ENCODE measurements at places on chromosomes 1 and 21.
A peak's percentile ranks its signal among the peaks of the same experiment; 100 is the strongest.

GRCh38 chr1:207873055-207873890 lies 37.7 kb downstream of the CD34 start:
- peak; percentile 53 for DNase-seq

GRCh38 chr1:200131551-200132125 lies 104.1 kb downstream of the NR5A2 start:
- no peak for DNase-seq

- no peak for DNase-seq
These were observed 10.9 kb downstream of the KDF1 start for GRCh38 chr1:26949266-26949925.

DNA sequence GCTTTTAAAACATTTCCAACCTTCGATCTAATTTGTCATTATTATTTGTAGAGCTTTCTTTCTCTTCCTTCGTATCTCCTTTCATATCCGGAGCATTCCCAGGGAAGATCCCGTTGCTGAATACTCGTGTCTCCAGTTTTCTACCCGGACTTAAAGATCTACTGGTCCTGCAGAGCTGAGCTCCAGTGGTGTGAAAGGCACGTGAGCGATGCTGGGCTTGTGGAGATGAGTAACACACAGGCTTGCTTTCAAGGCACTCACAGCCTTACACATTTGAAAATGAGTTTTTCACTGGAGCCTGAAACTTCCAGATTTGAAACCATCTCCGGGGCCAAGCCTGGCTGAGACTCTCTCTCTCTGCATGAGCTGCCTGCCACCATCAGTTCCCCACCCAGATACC lies 428.3 kb downstream of the KIF26B start:
- DNase-seq, result no peak

- DNase-seq, result no peak
These were observed 545 bp upstream of the PEF1 start for GRCh38 chr1:31645274-31645568.

Data from Kasumi-1 (cell line).